ENCODE measurements at places on chromosomes 1 and 21. TPM values are rescaled to one million over a fixed set of nuclear protein-coding genes. Genes with fewer than 3 reads are reported as not detected.

The SLC6A17 gene
- total RNA-seq, result 0.79 TPM

The ADCY10 gene
- under 0.01 TPM for total RNA-seq

The USH2A gene
- under 0.01 TPM for total RNA-seq

The RIPK4 gene
- total RNA-seq, result 15.0 TPM

The MOB3C gene
- 13.2 TPM for total RNA-seq

Data from smooth muscle cell of the pulmonary artery (primary cell).